ENCODE measurements at places on chromosomes 16 and 17.

DNA sequence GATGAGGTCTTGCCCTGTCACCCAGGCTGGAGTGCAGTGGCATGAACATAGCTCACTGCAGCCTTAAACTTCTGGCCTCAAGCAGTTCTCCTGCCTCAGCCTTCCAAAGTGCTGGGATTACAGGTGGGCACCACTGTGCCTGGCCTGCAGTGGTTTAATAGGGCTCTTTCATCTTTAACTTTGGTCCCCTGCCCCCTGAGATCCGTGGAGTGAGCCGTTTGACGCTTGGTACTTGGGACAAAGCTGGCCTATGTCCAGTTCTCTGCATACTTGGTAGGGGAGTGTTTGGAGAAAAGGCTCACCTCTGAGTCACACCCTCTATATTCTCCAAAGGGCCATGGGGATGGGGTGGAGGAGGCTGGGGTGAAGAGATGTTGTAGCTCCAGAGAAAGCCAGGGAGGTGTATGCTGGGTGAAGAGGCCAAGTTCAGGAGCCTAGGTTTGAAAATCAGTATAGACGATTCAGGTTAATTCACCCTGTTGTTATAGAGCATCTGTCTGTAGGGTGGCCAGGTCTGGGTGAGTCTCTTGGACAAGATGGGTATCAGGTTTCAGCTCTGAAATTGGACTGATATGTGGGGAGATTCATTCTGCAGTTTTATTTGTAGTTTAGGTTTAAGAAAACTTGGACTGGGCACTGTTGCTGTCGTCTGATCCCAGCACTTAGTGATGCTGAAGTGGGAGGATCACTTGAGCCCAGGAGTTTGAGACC, 17.6 kb downstream of the ABCC1 start:
- no peak for DNase-seq

GRCh38 chr16:66451548-66451947, 24.5 kb downstream of the BEAN1 start:
- no peak for DNase-seq

GRCh38 chr17:68777243-68777855, 176.2 kb upstream of the FAM20A start:
- DNase-seq: peak; percentile 6

DNA sequence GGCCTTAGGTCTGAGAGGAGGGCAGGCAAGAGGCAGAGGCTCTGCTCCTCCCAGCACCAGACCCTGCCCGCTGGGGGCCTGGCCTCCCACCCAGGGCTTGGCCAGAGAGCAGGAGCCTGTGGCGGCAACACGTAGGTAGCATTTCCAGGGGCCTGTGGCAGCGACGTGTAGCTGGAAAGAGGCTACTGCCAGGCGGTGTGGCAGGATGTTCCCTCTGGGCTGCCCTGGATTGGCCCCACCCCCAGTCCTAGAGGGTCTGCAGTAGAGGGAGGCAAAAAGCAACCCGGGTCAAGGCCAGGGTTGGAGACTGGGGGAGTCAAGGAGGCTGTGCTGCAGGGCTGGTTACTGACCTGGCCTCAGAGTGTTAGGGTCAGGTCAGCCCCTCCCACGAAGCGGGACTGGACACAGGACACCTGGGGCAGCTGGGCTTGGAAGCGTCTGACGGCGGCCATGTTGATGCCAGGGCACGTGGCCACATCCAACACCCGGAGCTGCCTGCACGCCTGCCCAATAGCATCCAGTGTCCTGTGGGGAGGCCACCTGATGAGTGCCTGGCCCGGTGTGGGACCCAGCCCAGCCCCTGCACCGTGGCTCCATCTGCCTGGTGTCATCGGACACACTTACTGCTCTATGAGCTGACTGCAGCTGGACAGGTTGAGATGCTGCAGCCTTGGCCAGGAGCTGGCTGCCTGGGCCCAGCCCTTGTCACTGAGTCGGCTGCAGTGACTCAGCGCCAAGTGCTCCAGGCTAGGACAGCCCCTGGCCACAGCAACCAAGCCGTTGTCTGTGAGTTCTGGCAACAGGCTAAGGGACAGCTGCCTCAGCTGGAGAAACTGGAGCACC, 8.5 kb downstream of the ELMO3 start:
- DNase-seq: no peak

- no peak for DNase-seq
Observed at GRCh38 chr17:42675348-42675964, 1.3 kb downstream of the PLEKHH3 start.

GRCh38 chr17:49360796-49361128, 1.3 kb downstream of the ZNF652 start:
- DNase-seq: no peak

DNA sequence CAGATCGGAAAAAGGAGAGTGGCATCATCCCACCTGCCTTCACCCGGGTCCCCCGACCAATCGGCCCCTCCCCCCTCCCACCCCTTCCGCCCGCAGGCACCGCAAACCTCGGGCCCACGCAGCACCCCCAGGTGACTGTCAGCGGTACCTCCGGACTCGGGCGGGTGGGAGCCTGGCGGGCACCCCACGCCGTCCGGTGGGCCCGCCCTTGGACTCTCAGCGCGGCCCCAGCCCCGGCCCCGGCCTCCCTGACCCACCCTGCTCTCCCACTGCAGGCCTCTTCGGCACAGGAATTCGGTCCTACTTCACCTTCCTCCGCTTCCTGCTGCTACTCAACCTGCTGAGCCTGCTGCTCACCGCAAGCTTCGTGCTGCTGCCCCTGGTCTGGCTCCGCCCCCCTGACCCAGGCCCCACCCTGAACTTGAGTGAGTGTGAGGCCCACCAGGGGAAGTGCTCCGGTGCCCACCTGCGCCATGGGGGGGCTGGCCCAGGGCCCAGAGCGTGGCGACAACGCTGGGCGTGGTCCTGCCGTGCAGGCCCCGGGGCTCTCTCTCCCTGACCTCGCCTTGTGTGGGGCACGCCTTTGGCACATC, 1.6 kb downstream of the TMC8 start:
- DNase-seq: peak; percentile 74

DNA sequence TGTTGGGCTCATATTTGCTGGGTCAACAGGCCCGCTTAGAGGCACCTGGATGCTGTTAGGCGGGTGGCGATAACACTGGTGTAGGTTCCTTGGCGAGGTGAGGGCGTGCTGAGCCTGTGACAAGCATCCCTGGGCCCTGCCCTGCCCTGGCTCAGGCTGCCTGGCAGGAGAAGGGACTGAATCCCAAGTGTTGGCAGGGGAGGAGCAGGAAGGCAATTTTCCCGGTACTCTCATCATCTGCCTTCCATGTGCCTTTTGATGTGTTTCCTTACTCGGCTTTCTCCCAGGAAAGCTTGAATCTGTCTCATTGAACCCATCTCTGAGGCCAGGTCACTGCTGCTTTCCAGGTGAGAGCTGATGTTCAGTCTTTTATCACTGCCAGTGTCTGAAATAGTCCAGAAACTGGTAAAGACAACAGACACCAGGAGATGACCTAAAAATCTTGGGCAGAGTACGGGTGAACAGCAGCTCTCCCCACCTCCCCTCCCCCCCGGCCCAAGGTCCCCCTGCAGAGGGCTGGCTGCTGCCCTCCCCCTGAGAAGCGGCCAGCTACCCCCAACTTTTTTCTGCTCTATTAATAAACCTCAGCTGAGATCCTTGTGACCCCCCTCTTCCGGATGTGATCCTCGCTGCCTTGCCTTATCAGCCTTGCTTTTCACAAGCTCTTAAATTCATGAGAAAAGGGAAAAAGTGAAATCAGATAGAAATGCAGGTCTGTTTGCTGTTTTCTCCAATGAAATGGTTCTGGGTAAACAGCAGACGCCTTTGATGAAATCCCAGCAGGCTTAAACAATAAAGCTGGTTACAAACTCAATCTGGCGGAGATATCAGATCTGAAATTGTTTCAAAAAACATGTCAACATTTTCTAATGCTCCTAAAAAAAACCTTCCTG, 29.0 kb downstream of the RTN4RL1 start:
- DNase-seq: no peak

GRCh38 chr17:42682722-42683403, 532 bp downstream of the CNTNAP1 start:
- DNase-seq: no peak

DNA sequence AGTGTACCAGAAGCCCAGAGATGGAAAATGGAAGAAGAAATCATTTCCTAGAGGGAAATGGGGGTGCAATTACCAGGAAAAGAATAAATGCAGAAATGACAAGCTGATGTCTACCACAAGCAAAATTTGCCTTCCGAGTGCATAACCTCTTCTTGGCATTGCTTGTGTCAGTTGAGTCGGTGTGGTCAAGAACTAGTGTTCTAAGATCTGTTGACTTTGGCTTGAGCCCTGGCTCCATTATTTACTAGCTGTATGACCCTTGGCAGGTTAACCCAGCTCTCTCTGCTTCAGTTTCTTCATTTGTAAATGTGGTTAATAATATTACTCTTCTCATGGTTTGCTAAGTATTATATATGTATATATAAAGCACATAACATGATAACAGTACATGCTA, 273.0 kb upstream of the IRX5 start:
- DNase-seq: no peak

GRCh38 chr16:46713634-46714033, 24.2 kb downstream of the ORC6 start:
- DNase-seq: no peak

All from CD4-positive, alpha-beta T cell treated with Interleukin-6 at 100 ng/mL for 8 hours (primary cell).